ENCODE measurements at places on chromosomes 6 and 20.

GRCh38 chr6:89162047-89162371, 16.2 kb downstream of the PM20D2 start:
- DNase-seq, result no peak

GRCh38 chr20:8464368-8464767, 332.3 kb downstream of the PLCB1 start:
- DNase-seq, result no peak

GRCh38 chr20:21640556-21640955, 64.9 kb upstream of the PAX1 start:
- no peak for DNase-seq

- no peak for DNase-seq
These were observed 538.4 kb downstream of the HACE1 start for GRCh38 chr6:104321301-104321700.

DNA sequence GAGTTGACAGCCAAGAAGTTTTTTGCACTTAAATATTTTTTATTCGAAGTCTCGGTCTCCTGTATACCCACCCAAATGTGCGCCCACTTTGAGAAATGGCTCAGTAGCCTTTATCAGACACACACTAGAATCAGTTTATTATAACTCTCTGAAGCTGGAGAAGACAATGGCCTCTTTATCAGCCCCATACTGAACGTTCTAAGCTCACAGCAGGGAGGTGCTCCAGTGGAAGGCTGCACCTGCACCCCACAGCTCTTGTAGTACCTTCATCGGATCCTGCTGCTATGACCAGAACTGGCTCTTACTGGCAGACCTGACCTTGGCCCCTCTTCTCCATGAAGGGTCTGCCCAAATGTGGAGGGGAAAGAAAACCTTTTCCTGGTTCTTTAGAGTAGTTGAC, 165.0 kb upstream of the SCGN start:
- DNase-seq, result no peak

- no peak for DNase-seq
These were observed 75.3 kb downstream of the TCP11 start for GRCh38 chr6:35065870-35066269.

DNA sequence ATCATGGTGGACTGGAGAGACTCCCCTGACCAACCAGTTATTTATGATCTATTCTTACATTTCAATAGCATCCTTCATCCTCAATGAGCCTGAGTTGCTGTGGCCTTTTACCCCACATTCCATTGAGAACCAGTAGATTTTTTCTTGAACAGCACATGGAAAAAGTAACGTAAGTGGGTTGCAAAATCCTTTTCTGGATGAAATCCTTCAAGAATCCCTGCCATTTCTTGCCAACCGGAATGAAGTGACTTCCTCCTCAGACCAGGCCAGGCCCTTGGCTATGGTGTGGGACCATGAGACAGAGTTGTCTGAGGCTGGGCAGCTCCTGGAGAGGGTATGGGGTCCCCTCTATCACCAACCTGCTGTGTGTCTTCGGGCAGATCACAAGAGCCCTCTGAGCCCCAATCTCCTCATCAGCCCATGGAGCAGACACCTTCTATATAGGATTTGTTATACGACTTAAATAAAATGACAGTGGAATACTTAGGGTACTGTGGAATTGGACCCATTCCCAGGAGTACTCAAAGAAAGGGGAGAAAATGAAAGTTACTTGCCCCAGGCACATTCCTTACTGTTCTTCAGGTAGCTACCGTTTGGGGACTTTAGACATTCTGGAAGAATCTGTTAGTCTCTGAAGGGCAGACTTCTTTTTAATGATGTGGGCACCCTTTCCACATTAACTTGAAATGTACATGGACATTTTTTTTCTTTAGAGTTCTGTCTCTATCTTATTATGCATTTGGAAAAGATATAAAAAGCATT, 10.9 kb downstream of the EYA2 start:
- no peak for DNase-seq

GRCh38 chr20:43666376-43667328, at the start of gene MYBL2:
Gene MYBL2 (plus strand): TSS chr20:43667114. CDS start chr20:43667284, 170 bp downstream.
- peak; percentile 66 for DNase-seq

- no peak for DNase-seq
These were observed 70.9 kb downstream of the PACRG start for GRCh38 chr6:162798546-162799266.

- no peak for DNase-seq
These were observed 91.4 kb downstream of the BFSP1 start for GRCh38 chr20:17439616-17440296.

DNA sequence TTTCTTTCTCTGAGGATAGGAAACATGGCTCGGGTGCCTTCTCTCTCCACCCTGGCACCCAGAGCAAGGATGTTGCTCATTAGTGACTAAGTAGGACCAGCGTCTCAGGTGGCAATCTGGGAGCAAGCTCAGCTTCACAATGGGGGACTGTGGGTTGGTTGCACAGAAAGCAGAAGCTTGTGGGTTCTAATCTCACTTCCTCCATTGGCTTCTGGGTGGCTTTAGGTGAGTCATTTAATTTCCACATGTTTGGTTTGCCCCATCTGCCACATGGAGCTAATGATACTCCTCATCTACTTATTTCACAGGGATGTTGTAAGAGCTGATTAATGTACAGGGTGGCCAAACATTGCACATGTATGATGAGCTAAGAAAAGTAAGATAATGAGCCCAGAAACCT, 54.8 kb upstream of the AKIRIN2 start:
- DNase-seq, result no peak

DNA sequence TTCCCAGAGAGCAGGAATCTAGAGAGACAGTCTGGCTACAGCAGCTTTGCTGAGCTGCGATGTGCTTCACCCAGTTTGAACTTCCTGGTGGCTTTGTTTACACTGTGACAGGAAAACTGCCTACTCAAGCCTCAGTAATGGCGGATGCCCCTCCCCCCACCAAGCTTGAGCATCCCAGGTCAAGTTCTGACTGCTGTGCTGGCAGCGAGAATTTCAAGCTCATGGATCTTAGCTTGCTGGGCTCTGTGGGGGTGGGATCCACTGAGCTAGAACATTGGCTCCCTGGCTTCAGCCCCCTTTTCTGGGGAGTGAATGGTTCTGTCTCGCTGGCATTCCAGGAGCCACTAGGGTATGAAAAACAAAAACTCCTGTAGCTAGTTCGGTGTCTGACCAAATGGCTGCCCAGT, 91.0 kb upstream of the ESR1 start:
- DNase-seq, result no peak

- no peak for DNase-seq
These were observed 200.7 kb upstream of the ECI2 start for GRCh38 chr6:4336084-4336483.

All from naive thymus-derived CD8-positive, alpha-beta T cell (primary cell).